ENCODE measurements at places on chromosomes 12 and 14.

GRCh38 chr12:109858764-109859163 is 21.6 kb downstream of the GLTP start:
- DNase-seq, result no peak

- DNase-seq, result no peak
These were observed 24.1 kb upstream of the CNTN1 start for GRCh38 chr12:40668099-40668529.

GRCh38 chr12:22541496-22542155 is 2.7 kb downstream of the C2CD5 start:
- no peak for DNase-seq

- no peak for DNase-seq
These were observed 27.8 kb downstream of the AACS start for GRCh38 chr12:125092872-125093680.

DNA sequence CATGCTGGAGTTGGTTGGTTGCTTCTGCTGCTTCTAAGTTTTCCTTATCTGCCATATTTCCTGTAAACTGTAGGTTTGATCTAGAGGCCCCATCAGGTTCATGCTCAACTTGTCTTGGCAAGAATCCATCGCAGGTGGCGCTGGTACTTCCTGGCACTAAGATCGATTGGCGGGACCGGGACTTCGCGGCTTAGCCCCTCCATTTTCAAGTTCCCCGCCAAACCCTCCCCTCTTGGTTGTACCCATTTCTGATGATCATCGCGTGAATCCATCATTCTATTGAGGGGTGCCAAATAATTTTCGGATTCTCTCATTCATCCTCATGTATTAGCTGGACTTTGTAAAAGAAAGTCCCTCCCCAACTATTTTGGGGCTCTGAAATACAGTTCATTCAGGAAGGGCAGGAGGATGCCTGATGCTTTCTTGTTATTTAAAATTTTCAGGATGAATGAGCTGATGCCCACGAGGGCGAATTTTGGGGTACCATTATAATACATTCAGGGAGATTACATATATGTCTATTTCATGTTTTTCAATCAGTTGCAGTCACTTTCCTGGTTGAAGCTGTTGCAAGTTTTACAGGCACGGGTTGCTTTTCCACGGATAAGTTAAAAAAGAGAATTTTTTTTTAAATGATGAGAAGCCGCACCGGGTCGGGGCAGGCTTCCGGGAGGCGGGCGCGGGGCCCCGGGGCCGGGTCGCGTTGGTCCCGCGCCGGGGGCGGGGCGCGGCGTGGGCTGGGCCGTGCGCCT is 395 bp upstream of the BRI3BP start:
- peak; percentile 4 for DNase-seq
